ENCODE measurements at places on chromosomes 3 and 15. TPM values are rescaled to one million over a fixed set of nuclear protein-coding genes. Genes with fewer than 3 reads are reported as not detected.

DNA sequence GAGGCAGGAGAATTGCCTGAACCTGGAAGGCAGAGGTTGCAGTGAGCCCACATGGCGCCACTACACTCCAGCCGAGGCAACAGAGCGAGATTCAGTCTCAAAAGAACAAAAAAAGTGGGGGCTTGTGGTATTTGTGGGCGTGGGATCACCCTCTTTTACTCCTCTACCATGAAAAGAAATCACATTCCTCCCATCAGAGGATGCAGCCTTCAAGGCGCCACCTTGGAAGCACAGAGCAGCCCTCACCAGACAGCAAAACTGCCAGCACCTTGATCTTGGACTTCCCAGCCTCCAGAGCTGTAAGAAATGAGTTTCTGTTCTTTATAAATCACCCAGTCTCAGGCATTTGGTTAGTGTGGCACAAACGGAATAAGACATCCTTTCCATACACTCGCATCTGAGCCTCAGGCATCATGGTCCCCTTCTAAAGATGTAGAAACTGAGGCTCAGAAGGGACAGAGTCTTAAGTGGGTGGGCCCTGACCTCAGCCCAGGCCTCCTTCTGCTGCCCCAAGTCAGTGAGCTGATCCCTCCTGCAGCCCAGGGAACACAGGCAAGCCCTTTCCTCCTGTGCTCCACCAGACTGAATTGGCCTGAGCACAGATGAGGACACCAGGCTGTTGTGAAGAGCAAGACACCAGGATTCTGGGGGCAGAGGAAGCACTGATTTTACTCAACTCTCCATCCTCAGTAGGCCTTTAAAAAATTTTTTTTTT lies 201.7 kb upstream of the LINGO1 start:
- DNase-seq = no peak

DNA sequence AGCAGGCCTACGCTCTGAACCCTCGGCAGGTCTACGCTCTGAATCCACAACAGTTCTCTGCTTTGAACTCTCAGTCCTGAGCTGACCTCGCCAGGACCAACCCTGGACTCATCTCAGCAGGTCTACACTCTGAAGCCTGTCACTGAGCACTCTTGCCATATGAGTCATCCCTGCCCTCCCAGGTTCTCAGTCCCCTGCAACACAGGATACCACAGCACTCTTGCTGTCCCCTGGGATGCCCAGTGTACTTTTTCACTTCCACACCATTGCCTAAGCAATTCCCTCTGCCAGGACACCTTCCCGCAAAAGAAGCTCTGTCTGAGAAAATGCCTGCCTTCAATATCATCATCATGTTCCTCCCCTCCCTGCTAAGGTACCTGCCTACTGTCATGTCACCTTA lies 42.0 kb downstream of the NUP210 start:
- DNase-seq = no peak

GRCh38 chr3:168473334-168473890 lies 377.7 kb upstream of the GOLIM4 start:
- DNase-seq = no peak

DNA sequence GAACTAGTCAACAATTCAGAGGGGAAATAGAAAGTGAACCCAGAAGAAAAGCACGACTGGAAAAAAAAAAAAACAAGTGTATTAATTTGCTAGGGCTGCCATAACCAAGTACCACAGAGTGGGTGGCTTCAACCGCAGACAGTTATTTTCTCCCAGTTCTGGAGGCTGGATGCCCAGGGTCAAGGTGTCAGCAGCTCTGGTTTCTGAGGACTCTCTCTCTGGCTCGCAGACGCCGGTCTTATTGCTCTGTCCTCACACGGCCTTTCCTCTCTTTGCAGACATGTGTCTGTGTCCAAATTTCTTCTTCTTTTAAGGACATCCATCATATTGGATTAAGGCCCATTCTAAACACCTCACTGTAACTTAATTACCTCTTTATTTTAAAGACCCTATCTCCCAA lies 291.8 kb downstream of the XXYLT1 start:
- no peak for DNase-seq

GRCh38 chr3:60660026-60660425 lies 591.2 kb downstream of the FHIT start:
- no peak for DNase-seq

Gene CCR5
- not detected for total RNA-seq

Gene NR1I2
- total RNA-seq = not detected

Gene PRR23C
- not detected for total RNA-seq

DNA sequence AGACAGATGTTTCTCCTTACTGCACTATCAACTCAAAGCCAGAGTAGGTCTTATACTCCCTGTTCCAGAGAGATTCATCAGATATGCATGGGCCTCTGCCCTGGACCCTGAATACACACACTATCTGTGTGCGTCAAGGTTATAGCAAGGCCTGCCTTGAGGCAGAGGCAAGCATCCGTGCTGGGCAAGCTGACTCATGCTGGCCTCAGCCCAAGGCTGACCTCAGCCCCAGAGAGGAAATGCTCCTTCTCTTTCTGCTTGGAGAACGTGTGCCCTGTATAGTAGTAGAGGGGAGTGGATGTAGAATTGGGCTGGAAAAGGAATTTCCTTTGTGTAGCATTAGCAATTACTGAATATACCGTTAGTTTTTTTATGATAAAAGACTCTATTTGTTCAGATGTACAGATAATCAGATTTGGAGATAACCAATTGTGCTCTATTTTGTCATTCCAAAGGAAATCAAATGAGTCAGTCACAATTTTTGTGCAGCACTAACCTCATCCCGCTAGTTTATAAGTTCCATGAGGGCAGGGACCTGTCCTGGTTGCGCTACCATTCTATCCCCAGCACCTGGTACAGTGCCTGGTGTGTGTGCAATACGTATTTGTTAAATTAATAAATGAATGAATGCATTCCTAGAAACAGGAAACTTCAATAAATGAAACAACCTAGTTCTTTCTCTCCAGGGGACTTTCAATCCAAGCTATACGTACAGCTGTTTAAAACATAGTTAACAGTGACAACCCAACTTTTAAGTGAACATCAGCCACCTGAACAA lies 13.3 kb upstream of the PAQR9 start:
- DNase-seq = peak; percentile 88

Gene SLC4A7
- 61.3 TPM for total RNA-seq

Gene EFCAB12
- total RNA-seq = 0.35 TPM

Gene STRIT1
- total RNA-seq = not detected

Gene CHCHD4
- 21.4 TPM for total RNA-seq

DNA sequence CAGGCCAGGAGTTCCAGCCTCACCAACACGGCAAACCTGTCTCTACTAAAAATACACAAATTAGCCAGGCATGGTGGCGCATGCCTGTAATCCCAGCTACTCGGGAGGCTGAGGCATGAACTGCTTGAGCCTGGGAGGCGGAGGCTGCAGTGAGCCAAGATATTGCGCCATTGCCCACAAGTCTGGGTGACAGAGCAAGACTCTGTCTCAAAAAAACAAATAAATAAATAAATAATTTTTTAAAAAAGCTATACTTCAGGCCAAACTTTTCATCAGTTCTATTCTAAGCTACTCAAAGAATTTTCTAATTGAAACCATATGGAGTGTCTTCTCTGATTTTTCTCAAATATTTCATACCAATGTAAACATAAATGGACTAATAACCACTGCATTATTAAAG lies 43.5 kb downstream of the PHC3 start:
- DNase-seq = no peak

DNA sequence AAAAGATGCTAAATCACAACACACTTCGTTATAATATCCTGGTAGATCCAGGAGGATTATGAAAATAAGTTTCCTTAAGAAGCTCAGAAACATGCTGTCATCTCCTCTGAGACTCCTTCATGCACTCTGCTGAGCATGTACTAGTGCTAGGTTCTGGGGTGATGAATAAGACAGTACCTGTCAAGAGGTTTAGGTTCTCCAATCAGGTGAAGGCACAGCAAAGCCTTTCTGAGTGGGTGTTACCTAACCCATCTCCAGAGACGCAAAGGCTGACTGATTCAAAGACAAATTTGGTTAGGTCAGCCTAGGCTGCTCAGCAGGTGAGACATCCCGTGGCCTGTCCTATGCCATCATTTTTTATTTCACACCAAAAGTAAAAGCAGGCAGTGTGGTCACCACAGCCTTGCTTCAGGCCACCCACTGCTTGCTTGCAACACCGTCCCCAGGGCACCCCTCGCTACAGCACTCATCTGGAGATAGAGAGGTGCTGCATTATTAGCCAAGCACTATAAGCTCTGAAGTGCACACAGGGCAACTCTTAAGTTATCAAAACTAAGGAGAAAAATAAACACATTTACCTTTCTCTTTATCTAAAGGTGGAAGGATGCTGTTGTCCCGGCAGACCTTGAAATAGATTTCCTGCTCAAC lies 117.2 kb downstream of the TJP1 start:
- no peak for DNase-seq

GRCh38 chr3:142009029-142009428 lies 132.6 kb downstream of the ATP1B3 start:
- DNase-seq = no peak

Gene GOLGA6L1
- total RNA-seq = not detected

- DNase-seq = no peak
These were observed 1278.5 kb downstream of the NSUN3 start for GRCh38 chr3:95341314-95341713.

- DNase-seq = no peak
These were observed 35.5 kb downstream of the CRTAP start for GRCh38 chr3:33149342-33149741.

Gene CSPG5
- 0.45 TPM for total RNA-seq

GRCh38 chr3:58991623-58992022 lies 58.2 kb downstream of the CFAP20DC start:
- no peak for DNase-seq

- DNase-seq = no peak
These were observed 26.1 kb downstream of the PPP2R3A start for GRCh38 chr3:135991621-135992020.

Gene ISLR2
- not detected for total RNA-seq

GRCh38 chr3:4776980-4777581 lies 202.2 kb upstream of the BHLHE40 start:
- DNase-seq = peak; percentile 57

DNA sequence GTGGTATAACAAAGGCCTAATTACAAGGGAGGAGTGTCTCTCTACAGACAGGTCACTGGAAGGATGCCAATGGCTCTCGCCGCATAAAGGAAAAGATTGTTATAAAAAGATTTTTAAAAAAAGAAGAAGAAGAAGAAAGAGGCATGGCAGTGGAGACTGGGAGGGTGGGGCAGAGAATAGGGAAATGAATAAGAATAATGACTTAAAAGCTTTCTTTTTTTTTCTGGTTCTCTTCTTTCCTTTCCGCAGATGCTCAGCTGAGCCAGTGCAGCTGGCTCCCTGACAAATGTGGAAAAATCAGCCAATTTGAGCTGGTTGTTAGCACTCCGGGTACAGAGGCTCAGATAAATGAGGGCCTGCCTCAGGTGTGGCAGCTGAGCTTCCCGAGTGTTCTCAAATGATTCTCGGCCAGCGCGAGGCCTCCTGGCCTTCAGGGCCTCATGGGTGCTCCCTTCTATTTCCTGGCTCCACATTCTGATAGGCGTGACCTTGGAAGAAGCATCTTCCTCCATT lies 234.1 kb downstream of the RORA start:
- no peak for DNase-seq

All from myocyte (in vitro differentiated cells).